ENCODE measurements at places on chromosomes 5 and 9. TPM values are rescaled to one million over a fixed set of nuclear protein-coding genes. Genes with fewer than 3 reads are reported as not detected.

Gene RORB
- total RNA-seq: 0.02 TPM

Gene TAS2R1
- not detected for total RNA-seq

Gene SYK
- total RNA-seq: 0.80 TPM

Gene IL33
- not detected for total RNA-seq

Gene EIF4EBP3
- 15.0 TPM for total RNA-seq

Gene PHF24
- 0.11 TPM for total RNA-seq

Gene ACTBL2
- total RNA-seq: not detected

Gene NEURL1B
- 0.37 TPM for total RNA-seq

Gene CD14
- 0.39 TPM for total RNA-seq

Gene SHOC1
- total RNA-seq: not detected

Gene LHX3
- total RNA-seq: not detected

Gene SPATA6L
- total RNA-seq: 0.21 TPM

Gene AIF1L
- total RNA-seq: 0.55 TPM

Gene SLC27A4
- total RNA-seq: 30.5 TPM

Measured in activated T-helper 2 cell treated with anti-CD3 and anti-CD28 coated beads, Interferon-gamma antibody, Interleukin-2, Interleukin-4, amounts not matched to agents 10 μg/mL and 5 μg/mL and 100 μg/mL, durations not matched to agents 14 hours and 24 hours and 36 hours (primary cell).